ENCODE measurements at places on chromosomes 5 and 9.

DNA sequence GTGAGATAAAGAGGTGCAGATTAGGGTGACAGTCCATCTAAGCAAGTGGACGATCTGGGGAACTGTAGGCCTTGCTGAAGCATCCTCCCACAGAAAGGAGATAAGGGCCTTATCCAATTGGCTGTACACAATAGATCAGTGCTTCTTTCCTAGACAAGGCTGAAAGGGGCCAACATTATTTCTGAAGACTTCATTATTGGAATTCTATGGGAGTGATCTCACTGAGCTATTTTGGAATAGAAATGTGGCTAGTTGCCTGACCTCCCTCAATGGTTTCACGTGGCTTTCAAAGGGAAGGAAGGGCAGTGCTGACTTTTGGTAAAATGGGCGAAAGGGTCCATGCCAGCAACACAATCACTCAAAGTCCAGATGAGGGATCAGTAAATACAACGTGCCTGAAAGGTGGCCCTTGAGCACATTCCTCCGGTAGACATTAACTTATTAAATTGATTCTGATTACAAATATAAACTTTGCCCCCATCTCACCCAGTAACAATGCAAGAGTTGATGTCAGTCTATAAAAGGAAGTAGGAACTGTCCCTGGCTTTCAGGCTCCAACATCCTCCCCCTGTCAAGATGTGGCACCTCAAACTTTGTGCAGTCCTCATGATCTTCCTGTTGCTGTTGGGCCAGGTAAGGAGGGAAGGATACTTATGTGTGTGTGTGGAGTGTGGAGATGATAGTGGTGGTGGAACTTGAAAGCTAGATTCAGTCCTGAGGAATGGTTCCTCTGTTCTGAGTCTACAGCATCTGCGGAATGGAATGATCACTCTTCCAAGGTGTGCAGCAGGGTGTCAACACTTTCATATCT lies at the start of gene LEAP2:
Gene LEAP2 (plus strand): TSS at position 550 of the 811 bp plus-strand sequence. CDS start 27 bp downstream, at position 577.
- no peak for DNase-seq

GRCh38 chr5:174741352-174741751 lies 17.0 kb downstream of the MSX2 start:
- no peak for DNase-seq

- no peak for DNase-seq
Observed at GRCh38 chr5:107436201-107436600, 234.5 kb downstream of the EFNA5 start.

DNA sequence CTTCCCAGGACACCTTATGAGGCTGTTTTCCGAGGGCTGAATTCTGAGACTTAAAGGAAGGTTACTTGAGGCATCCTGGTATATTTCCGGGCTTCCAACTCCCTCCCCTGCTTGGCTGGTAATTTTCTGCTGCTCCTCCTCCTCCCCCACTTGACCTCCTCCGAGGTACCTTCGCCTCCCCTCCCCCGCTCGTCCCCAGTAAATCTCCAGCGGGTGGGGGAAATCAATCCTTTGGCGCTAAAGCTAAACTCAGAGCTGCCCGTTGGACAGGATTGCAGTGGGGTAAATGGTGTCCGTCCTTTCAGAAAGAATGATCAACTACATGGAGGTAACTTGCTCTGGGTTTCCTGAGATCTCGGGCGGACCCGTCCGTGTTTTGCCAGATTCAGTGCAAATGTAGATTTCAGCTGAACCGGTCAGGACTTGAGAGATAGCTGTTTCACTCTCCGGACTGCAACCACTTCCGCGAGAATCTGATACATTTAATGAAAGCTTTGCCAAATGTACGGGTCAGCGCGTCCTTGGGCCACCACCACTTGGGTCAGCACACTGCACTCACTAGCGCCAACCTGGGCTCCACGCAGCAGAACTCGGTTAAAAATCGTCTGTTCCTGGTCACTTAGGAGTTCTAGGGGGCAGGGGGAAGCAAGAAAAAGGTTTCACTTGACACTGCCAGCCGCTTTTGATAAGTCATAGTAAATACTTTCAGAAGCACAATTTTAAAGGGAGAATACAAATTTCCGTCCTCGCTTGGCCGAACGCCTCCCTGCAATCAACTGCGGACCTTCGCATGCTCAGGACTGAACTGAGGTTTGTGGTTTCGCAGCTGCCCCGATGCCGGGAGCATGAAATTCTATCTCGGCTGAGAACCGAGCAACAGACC lies 4.6 kb upstream of the ISL1 start:
- no peak for DNase-seq

DNA sequence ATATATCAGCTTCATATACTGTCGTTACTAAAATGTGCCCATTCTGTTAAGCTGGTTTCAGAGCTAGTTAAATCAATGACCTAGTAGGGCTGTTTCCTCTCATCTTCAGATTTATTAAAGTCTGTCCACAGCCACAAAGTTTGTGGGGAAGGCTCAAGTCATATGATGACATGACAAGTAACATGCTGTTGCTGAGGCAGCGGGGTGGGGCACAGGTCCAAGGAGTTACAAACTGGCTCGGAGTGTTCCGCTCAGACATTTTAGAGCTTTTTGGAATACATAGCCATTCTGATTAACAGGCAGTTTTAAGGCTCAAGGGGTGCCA lies 2.7 kb upstream of the ANP32B start:
- DNase-seq = no peak

GRCh38 chr5:79974886-79975285 lies 16.2 kb downstream of the MTX3 start:
- no peak for DNase-seq

DNA sequence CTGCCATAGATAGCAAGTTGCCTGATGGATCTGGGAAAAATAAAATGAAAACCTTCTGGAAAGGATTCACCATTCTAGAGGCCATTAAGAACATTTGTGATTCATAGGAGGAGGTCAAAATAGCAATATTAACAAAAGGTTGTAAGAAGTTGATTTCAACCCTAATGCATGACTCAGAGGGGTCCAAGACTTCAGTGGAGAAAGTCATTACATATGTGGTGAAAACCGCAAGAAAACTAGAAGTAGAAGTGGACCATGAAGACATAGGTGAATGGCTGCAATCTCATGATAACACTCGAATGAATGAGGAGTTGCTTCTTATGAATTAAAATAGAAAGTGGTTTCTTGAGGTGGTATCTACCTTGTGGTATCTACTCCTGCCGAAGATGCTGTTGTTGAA lies 86.6 kb downstream of the GABRA1 start:
- no peak for DNase-seq

GRCh38 chr5:157366741-157367674 lies 93.0 kb upstream of the NIPAL4 start:
- peak; percentile 51 for DNase-seq

GRCh38 chr5:113922343-113922742 lies 408.8 kb downstream of the YTHDC2 start:
- DNase-seq = no peak

DNA sequence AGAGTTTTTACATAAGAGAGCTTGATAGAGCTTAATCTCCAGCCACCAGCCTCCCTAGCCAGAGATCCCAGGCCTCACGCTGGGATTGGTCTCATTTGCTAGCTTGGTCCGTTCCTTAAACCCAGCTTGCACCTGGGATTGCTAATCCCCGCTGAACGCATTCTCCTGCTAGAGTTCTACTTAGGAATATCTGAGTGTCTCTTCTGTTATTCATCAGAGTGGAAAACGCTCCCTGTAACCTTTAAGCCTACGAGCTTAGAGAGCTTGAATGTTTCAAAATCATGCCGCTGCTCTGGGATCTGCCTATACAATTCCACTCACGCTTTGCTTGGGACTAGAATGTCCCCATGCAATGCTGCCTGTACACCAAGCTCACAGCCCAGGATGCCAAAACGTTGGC lies 201.8 kb downstream of the NSG2 start:
- no peak for DNase-seq

DNA sequence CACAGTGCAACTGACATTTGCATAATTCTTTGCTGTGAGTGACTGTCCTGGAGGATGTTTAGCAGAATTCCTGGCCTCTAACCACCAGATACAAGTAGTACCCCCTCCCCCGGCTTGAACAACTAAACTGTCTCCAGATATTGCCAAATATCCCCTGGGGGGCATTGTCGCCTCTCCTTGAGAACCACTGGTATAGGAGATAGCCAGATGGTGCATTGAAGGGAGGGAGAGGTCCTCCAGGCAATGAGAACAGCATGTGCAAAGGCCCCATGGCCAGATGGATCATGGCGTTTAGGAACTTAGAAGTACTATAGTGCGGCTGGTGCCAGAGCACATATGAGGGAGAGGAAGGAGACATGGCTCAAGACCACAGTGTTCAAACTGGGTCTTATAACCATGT lies 18.9 kb upstream of the ORM1 start:
- no peak for DNase-seq

- no peak for DNase-seq
Observed at GRCh38 chr5:14101922-14102321, 41.2 kb upstream of the TRIO start.

DNA sequence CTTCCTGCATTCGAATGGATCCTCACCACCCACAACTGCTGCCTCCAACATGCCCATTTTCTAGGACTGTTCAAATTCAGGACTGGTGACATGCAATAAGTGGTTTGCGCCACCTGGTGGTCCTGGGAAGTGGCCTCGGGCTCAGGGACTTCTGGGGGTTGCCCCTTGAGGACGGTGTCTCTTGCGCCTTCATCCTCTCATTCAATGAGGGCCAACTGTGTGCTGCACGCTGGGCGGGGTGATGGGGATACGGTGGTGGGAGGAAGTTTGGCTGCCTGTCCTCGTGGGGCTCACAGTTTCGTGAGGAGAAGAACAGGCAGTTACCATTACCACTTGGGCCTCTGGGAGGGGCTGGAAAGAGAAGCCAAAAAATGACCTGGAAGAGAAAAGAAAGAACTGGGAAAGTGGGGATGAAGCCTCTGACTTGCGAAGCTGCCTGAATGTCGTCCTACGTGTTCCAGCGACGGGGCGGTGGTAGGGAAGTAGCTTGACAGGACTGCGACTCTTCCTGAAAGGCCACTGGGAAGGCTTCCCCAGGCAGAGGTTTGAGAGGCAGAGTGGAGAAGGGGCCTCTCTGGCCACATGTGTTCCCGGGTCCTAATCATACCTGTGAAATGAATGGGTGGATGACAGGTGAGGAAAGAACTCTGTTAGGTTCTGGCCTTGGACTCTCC lies 49.0 kb downstream of the PSD2 start:
- peak; percentile 58 for DNase-seq
